ENCODE measurements at places on chromosomes 2 and 18. TPM values are rescaled to one million over a fixed set of nuclear protein-coding genes. Genes with fewer than 3 reads are reported as not detected.

Gene MC4R
- not detected for total RNA-seq

Gene HOXD11
- not detected for total RNA-seq

Gene NEMP2
- 4.5 TPM for total RNA-seq

Gene LCT
- total RNA-seq: not detected

Gene CSRNP3
- 4.7 TPM for total RNA-seq

Gene RPRM
- 0.44 TPM for total RNA-seq

Gene TGFA
- total RNA-seq: 1.0 TPM

Gene CTNNA2
- total RNA-seq: not detected

Gene G6PC2
- not detected for total RNA-seq

DNA sequence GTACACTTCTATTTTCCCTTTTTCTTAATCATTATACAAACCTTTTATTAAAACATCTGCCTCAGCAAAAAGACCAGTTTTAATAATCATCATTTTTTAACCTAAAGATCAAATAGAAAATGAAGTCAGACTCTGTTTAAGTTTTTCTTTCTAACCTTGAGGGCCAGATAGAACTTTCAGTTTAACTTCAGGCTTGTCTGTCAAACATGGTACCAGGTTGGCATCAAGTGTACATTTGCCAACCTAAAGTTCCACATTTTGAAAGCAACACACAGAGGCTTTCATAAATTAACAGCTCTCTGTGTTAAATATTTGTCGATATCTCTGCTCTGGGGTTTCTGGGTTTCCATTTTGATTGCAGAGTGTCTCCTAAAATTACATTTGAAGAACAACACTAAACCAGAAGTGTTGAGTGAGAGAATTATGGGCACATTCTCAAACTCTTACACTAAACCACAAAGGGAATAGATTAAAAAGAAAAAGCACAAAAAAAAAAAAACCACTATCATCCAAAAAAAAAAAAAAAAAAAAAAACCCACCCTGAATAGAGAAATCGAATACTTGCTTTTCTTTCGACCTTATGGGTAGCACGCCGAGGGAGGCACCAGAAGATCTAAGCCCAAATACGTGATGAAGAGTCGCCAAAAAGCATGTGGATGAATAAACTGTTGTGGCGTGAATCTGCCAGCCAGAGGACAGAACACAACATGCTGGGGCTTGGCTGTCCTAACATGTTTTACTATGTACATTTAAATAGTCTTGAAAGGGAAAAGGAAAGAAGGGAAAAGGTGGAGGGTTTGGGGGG, 166.2 kb downstream of the TCF4 start:
- no peak for DNase-seq

GRCh38 chr2:64207573-64207972, 63.4 kb upstream of the PELI1 start:
- no peak for DNase-seq

DNA sequence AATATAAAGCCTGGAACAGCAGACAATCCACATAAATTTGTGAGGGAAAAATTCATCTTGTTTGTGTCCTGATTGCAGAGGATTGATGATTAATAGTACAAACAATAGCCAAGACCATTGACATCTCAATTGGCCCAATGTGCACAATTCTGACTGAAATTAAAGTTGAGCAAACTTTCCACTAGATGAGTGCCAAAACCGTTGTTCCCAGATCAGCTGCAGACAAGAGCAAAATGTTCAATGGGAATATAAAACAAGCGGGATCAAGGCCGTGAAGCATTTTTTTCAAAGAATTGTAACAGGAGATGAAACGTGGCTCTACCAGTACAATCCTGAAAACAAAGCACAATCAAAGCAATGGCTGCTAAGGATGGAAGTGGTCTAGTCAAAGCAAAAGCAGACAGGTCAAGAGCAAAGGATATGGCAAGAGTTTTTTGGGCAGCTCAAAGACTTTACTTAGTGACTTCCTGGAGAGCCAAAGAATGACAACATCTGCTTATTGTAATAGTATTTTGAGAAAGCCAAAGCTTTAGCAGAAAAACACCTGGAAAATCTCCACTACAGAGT, 55.9 kb upstream of the KIF5C start:
- no peak for DNase-seq

- no peak for DNase-seq
Observed at GRCh38 chr18:67282796-67283195, 233.7 kb downstream of the DSEL start.

DNA sequence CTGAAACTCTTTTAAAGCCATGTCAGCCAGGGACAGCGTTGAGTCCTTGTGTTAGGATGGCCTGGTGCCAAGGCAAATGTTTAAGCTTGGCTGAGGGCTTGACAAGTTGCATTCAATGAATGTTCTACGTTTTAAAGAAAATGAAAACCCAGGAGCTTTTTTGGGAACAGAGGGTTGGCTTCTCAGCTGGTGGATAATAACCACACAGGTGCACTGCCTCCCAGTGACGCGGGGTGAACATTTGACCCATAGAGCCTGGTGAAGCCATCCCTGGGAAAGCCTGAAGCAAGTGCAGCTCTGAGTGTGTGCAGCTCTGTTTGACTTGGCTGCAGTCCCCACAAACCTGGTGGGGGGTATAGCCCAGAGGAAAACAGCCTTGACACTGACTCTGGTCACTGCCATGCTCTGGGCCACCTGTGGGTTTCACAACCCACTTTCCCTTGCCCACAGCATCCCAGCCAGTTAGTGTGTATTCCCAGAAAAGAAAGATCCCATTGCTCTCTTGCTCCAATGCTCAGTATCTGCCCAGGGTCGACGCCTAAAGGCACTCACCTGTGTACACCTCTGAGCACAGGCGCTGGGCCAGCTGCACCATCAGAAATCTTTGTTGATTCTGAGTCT, 874.9 kb downstream of the RNF144A start:
- peak; percentile 29 for DNase-seq

DNA sequence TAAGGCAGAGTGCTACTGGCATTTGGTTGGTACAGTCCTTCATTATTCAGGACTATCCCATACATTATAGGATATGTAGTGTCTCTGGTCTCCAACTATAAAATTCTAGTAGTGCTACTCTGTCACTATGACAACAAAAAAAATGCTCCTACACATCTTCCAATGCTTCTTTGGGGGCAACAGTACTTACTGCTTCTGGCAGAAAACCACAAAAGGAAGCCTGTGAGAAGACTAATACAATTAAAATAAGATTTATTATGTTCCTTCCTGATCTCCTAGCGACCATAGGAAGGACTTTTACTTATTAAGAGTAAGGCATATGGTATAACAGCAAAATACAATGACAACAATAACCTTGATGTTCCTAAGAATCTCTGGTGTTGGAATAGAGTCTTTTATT, 48.4 kb upstream of the CPO start:
- DNase-seq: no peak

DNA sequence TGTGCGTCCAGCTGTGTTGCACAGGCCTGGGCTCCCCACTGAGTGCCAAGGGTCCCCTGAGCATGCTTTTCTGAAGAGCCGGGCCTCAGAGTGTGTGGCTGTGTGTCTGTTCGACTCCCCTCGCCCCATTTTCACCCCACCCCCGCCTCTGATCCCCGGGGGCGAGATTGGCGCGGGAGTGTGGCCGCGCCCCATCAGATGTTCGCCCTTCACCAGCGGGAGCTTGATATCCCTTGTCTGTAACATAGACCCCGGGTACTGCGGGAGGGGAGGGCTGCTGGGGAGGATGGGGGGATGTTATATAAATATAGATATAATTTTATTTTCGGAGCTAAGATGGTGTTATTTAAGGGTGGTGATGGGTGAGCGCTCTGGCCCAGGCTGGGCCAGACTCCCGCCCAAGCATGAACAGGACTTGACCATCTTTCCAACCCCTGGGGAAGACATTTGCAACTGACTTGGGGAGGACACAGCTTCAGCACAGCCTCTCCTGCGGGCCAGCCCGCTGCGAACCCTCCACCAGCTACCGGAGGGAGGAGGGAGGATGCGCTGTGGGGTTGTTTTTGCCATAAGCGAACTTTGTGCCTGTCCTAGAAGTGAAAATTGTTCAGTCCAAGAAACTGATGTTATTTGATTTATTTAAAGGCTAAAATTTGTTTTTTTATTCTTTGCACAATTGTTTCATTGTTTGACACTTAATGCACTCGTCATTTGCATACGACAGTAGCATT, 1.5 kb downstream of the RHOB start:
- no peak for DNase-seq

- DNase-seq: no peak
Observed at GRCh38 chr18:13107074-13107473, 111.5 kb upstream of the LDLRAD4 start.

GRCh38 chr2:219864154-219864553, 236.7 kb downstream of the SLC4A3 start:
- DNase-seq: no peak

DNA sequence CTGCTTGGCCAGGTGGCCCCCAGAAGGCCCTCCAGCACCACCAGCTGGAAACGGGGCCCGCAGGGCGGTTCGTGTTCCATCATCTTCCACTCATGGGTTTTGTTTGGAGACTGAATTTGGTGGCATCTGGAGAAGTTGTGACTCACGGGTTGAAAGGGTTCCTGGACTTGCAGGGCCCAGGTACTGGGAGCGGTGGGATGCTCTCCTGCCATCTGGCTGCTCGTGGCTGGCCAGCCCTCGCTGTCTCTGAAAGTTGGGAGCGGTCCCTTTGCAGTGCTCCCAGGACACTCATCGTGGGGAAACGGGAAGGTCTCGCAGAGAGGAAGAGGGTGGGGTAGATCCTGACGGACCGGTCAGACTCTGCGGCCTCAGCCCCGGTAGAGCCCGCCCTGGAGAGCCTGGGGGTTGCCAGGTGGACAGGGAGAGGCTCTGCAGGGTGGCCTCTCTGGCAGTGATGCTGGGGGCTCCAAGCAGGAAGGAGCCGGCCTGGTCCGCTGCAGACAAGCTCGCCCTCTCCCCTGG, 47.5 kb downstream of the TWIST2 start:
- DNase-seq: no peak

DNA sequence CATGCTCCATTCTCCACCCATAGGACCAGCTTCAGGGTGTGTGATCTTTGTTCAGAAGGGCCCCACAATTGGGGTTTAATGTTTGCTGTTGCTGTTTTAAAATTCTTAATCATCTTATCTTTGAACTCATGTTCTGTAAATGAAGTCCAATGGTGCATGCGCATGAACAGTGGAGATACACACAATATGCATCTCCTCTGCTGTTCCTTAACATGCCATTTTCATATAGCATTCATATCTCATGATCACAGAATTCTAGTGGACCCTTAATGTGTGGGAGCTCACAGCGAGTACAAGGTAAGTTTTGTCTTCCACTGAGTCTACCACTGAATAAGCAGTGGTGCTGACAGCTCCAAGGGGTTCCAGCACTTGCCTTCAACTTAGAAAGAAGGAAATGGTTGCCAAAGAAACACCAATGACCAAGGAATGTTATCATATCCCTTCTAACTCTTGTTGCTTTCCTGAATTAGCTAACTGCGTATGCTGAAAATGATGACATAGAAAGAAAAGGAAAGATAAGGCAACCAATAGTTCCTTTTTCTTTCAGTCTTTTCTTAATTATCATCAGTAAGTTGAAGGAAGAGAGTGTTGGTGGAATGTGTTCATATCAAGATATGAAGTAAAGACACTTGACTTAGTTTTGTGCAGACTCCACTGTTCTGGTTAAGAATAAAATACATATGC, 258.9 kb upstream of the FBXO11 start:
- DNase-seq: no peak

GRCh38 chr2:64405581-64406406, 48.2 kb upstream of the LGALSL start:
- peak; percentile 52 for DNase-seq

DNA sequence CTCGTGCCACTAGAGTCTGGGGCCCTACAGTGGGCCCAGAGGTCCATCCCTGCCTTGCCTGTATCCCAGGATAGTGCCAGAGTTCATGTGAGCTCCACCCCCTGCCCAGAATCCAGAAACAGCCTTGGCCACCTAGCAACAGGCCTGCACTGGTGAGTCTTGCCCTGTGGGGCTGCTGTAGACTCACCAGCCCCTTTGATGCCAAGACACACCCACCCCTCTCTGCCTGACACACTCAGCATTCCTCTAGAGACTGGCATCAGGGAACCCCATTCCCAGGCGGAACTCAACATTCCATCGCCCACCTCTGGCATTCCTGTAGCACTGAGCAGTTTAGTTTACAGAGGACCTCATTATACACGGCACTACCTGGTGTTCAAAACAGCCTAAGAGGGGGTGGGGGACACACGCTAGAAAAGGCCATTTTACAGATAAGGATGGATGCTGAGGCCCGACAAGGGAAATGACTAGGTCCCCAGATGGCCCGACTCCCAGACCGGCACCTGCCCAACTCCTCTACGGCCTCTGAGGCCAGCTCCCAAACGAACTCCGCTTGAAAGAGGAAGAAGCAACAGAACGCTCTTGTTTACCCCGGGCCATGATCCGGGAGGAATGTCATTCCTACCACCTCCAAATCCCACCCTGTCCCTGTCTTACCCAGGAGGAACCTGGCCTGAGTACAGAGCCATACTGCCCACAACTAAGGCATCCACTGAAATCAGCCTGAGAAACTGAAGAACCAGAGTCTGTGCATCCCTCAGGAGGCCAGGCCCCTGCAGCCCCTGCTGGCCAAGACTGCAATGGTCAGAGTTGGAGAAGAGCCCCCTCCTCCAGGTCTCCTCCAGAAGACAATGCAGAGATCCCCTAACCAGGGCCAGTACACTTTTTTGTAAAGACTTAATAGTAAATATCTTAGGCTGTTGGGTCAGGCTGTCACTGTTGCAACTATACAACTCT, 180.2 kb downstream of the TNS1 start:
- no peak for DNase-seq

DNA sequence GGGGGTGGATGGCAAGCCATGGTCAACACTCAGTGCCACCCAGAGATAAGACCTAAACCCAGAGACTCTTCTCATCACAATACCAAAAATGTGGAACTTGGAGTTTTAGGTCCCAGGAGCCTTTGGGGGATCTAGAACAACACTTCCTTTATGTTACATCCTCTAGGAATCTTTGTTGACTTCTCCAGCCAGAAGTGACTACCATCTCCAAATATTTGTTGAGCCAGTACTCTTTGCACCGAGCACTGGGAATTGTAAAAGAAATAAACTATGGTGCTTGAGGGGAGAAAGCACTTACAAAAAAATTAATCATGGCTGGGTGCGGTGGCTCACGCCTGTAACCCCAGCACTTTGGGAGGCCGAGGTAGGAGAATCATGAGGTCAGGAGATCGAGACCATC, 120.0 kb upstream of the TMEM200C start:
- no peak for DNase-seq

- DNase-seq: no peak
Observed at GRCh38 chr2:64491426-64491825, 32.7 kb upstream of the AFTPH start.

GRCh38 chr2:19038071-19039015, 320.1 kb downstream of the OSR1 start:
- no peak for DNase-seq

- no peak for DNase-seq
Observed at GRCh38 chr2:203878063-203878462, 10.5 kb downstream of the CTLA4 start.

GRCh38 chr2:151522556-151522955, 112.9 kb downstream of the RIF1 start:
- DNase-seq: no peak

- no peak for DNase-seq
Observed at GRCh38 chr2:44645937-44646336, 284.2 kb downstream of the CAMKMT start.

- no peak for DNase-seq
Observed at GRCh38 chr2:195313962-195314361, 343.1 kb upstream of the SLC39A10 start.

GRCh38 chr18:2905854-2906703, 59.3 kb downstream of the EMILIN2 start:
- peak; percentile 85 for DNase-seq
